Activated CD4-positive, alpha-beta T cell treated with anti-CD3 and anti-CD28 coated beads, Interleukin-2, amount 50 U/mL, for 1 hour (primary cell): ENCODE measurements at places on chromosomes 13 and 19.
A peak's percentile ranks its signal among the peaks of the same experiment; 100 is the strongest.

GRCh38 chr19:46288896-46289588, 7.8 kb upstream of the HIF3A start:
- no peak for DNase-seq

DNA sequence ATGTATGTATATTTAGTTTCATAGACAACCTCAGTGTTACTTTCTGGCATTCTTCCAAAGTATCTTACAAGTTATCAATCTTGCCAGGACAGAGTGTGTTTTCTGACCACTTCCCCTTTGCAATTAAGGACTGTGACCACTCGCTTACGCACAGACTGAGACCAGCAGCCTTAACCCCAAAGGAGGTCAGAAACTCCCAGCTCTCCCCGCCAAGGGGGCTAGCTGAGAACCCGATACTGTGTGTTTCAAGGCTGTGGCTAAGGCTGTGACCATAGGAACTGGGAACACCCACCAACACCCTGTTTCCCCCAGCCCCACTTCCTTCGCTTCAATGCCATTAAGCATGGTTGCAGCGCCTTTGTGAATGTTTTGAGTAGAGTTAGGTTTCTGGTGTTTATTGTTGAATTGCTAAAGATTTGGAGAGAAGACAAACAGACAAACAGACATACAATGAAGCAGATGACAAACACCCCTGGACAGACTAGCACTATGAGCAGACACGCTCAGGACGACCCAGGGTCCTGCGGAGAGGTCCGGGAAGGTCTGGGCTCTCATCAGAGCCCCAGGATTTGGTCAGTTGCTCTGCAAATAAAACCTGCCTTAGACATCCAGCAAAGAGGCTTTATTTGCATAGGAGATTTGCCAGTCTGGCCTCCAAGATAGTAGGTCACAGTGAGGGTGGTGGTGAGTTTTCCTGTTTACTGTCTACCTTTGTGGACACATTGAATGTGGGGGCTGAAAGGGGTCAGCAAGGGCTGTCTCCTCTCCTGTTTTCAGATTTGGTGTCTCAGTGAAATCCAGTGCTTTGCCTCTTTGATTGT, 25.0 kb upstream of the TNFSF11 start:
- no peak for DNase-seq

DNA sequence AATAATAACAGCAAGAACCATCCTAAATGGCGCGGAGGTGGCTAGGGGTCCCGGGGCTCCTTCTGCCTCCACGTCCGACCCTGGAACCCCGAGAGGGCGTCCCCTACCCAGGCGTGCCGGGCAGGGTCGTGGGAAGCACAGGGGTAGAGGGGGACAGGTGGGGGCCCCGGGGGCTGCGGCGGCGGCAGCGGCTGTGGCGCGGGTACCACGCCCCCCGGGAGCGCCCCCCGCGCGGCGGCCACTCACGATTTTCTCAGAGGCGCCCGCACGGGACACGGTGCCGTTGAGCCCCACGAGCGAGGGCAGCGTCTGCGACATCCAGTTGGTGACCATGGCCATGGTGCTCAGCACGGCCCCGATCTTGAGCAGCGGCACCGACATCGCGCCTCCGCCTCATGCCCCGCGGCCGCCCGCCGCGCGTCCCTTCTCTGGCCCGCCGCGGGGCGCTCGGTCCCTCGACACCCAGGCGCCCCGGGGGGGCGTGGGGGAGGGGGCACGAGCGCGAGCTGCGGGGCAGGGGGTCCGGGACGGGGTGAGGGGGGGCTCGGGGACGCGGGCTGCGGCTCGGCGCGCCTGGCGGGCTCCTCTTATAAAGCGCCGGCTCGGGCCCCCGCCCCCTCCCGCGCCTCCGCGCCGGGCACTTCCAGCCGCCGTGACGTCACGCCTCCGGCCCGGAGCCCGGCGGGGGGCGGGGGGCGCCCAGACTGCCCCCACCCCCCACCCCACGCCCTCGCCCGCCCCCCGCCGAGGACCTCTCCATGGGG, 22.9 kb downstream of the OLFM2 start:
- no peak for DNase-seq

GRCh38 chr19:31629579-31630363, 280.5 kb upstream of the TSHZ3 start:
- DNase-seq: no peak

GRCh38 chr13:107736731-107737130, 478.6 kb downstream of the LIG4 start:
- DNase-seq: no peak

DNA sequence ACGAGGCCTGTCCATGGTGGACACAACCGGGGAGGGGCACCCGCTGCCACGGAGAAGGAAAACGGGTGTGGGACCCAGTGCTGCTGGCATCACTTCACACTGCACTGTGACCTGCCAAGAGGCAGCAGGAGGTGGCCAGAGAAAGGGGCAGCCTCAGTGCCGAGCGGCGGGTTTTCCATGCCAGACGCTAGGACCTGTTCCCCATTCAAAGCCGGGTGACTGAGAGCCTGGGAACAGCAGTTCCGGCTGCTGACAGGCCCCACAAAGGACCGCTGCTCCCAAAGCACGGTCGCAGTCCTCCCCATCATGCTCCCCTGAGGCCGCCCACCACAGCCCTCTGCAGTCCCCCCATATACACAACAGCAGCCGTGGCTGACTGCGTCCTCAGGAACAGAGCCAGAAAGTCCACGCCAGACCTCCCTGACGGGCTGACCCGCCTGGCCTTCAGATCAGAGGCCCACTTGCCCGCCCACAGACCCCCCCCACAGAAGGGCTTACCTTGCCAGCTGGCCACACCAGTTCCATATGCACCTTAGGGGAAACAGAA, 5.4 kb downstream of the AKAP8 start:
- no peak for DNase-seq

DNA sequence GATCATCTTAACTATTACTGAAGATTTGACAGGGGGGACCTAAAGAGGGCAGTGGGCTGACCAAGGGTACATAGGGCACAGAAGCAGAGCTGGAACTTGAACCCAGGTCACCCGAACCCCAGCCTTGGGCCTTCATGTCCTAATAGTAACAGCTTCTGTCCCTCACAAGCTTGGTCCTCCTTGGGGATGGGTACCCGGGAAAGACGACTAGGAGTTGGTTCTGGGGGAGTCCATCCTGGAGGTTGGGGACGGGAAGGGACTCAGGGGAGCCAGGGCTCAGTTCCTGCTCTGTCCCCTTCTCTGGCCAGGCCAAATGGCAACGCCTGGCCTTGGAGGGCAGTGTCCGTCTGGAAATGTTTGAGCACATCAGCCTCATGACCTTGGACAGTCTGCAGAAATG, 39.6 kb upstream of the CYP4F8 start:
- no peak for DNase-seq

DNA sequence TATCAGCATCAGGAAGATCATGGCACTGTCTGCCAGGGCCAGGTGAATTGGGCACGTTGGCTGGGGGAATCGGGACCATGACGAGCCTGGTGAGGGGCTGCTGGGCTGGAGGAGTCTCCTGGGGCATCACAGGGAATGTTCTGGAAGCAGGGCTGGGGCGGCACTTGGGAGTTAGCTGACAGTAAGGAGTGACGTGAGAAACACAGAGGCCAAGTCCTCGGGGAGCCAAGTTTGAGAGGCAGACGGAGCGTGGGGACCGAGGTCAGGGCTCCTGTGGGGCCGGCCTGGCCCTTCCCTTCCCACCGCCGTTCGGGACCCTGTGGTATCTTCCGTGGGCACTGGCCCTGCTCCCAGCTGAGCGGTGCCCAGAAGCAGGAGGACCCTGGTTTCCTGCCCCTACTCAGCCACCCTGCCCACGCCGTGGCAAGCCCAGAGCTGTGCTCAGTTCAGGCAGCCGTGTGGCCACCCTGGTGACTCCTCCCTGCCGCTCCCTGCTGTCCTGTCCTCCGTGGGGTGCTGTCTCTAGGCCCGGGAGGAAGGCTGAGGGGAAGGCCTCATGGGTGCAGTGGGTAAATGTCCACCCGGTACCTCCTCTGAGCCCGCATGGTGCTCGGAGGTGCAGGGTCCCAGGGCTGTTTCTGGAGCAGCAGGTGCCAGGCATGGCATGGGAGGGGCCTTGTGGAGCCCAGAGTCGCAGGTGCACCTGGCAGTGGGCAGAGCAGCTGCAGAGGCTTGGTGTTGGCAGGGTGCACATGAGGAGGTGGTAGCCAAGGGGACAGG, 25.2 kb downstream of the CRTC1 start:
- DNase-seq: no peak

DNA sequence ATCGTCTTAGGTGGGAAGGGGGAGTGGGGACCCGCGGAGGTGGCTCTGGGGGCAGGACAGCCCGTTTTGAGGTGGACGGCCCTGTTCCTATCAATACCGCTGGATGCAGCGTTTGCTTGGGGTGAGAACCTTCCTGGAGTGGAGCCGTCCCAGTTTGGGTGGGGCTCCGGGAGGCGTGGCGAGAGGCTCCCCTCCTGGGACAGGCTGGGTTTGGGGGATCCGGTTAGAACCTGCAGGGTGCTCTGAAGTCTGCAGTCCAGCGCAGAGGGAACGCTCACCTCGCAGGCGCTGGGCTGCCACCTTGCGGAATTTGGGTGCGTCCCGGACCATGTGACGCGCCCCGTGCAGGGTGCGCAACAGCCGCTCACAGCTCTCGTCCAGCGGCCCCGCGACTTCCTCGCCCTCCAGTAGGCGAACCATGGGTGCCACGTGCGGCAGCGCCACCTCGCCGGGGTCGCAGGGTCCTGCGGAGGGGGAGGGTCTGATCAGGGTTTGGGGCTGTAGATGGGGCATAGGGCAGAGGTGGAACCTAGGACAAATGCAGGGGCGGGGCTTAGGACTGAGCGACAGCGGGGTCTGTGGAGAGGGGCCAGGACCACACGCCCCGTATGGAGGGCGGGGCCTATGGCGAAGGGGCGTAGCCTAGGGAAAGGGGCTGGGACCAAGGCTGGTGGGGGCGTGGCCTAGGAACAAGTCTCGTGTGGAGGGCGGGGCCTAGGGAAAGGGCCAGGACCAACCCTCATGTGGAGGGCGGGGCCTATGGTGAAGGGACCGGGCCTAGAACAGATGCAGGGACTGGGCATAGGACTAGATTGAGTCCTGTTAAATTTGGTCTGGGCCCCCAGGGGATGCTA, 13.8 kb downstream of the SH2D3A start:
- peak; percentile 75 for DNase-seq

DNA sequence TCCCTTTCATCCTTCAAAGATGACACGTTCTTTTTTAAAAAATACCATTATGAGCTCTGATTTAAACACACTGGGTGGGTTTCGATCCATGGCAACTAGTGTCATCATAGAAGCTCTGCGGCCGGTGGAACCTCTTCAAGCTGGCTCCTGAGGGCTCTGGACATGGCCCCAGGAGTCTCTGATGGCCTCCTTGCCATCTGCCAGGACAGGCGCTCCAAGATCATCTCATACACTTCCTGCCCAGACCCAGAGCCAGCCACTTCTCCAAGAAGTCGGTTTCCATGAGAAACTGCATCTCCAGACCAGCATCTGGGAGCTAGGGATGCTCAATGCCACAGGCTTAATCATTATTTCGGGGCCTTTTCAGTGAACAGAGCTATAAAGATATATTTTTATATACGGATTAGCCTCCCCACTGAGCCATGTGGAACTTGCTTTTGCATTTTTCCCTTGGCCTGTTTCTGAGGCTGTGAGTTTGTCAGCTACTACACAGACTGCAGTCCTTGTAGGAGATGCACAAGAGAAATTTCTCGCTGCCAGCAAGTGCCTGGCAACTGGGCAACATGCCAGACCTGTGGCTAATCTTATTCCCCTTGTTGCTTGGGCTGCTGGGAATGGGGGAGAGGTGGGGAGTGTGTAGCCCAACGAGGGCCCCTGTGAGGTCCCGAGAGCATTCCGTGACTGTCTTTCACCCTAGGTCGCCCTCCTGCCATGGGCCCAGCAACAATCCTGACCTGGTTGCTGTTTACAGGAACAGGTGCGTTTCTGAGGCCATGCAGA, 15.9 kb downstream of the SUGP1 start:
- DNase-seq: no peak

- no peak for DNase-seq
Observed at GRCh38 chr19:848386-848921, 3.6 kb upstream of the ELANE start.

DNA sequence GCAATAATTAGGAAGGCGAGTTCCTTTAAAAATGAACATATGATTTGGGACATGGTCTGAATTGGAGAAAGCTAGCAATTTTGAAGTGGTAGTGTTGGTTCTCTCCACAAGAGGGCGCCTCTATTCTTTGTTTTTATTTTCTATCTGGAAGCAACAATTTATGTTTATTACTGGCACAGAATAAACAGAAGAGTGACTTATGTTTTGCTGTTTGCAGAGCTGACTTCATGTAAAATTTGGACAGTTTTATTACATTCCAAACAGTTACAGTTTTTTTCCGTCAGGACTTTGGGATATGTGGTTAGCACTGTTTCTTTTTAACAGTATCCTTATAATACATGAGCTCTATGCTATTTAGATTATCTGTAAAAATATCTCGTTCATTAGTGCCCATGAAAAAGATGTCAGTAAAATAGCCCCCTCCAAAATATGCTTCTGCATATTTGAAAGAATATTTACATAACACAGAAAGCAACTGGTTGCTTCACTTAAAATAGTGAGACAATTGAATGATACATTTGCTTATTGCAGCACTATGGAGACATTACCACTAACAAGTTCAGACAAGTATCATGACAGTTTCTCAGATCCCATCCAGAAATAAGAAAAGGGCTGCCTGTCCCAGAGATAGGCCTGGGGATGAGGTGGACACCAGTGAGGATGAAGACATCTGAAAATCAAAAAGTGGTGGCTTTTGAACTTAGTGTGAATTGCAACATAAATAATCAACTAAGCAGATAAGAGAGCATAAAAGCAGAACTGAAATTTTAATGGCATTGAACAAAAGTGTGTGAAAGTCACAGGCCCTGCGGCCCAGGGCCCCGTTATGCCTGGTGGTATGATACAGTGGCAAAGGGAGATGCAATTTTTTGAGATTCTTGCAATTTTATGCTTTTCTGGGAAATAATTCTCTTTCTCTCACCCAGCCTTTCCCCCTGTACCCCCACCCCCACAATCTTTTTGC, 32.3 kb upstream of the FGF9 start:
- DNase-seq: peak; percentile 30

- no peak for DNase-seq
Observed at GRCh38 chr19:18009412-18010066, 1.6 kb downstream of the ARRDC2 start.

DNA sequence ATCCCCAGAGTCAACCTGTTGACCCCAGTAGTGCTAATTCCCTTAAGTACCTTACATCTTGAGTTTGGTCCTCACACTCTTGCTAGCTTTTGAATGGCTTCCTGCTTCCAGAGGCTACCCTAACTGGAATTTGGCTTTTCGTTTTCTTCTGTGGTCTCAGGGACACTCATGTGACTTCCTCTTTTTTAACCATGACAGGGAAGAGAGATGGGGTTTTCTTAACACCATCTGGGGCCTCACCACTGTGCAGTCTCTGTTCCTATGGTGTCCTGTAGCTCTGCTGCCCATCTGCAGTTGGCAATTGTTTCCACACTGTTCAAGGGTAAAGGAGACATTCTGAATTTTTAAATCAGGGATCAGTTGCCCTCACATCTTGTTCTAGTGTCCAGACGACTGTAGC, 66.7 kb downstream of the SLC10A2 start:
- DNase-seq: no peak

- DNase-seq: no peak
Observed at GRCh38 chr13:30125422-30126073, 181.8 kb downstream of the KATNAL1 start.
